Aortic smooth muscle cell (primary cell): ENCODE measurements at places on chromosomes 4 and X. TPM values are rescaled to one million over a fixed set of nuclear protein-coding genes. Genes with fewer than 3 reads are reported as not detected.

The MAGIX gene
- 1.3 and 1.6 TPM in 2 replicates for total RNA-seq

The SSR4 gene
- 168 and 219 TPM in 2 replicates for total RNA-seq

The NAP1L3 gene
- 18.6 and 25.3 TPM in 2 replicates for total RNA-seq

The PDE6B gene
- 0.37 TPM in 1 of 2 replicates, not detected in the other for total RNA-seq

The KLHL13 gene
- 14.1 and 37.9 TPM in 2 replicates for total RNA-seq

The SOWAHB gene
- under 0.01 TPM in 1 of 2 replicates, not detected in the other for total RNA-seq

The SLC6A14 gene
- not detected in 2 replicates for total RNA-seq

The IL15 gene
- total RNA-seq = 2.9 TPM in 2 replicates

The FRG2 gene
- not detected in 2 replicates for total RNA-seq

The PAGE1 gene
- not detected in 2 replicates for total RNA-seq

The RNF175 gene
- total RNA-seq = not detected in 2 replicates
